ENCODE measurements at places on chromosomes 13 and 19.

- no peak for DNase-seq
These were observed 20.5 kb upstream of the CACNG8 start for GRCh38 chr19:53942001-53942786.

GRCh38 chr13:49046519-49046918, 70.8 kb downstream of the FNDC3A start:
- no peak for DNase-seq

DNA sequence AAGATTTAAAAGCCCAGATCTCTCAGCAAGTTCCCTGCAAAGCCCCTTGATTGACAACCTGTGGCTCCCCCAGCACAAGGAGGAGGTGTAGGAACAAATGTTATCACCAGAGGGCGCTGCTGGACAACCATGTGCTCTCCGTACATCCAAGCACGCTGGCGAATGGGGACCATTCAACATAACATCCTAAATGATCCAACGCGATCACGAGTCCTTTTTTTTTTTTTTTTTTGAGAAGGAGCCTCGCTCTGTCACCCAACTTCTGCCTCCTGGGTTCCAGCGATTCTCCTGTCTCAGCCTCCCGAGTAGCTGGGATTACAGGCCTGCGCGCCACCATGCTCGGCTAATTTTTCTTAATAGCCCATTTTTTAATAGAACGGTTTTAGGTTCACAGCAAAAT, 52.0 kb downstream of the NWD1 start:
- peak; percentile 92 for DNase-seq

DNA sequence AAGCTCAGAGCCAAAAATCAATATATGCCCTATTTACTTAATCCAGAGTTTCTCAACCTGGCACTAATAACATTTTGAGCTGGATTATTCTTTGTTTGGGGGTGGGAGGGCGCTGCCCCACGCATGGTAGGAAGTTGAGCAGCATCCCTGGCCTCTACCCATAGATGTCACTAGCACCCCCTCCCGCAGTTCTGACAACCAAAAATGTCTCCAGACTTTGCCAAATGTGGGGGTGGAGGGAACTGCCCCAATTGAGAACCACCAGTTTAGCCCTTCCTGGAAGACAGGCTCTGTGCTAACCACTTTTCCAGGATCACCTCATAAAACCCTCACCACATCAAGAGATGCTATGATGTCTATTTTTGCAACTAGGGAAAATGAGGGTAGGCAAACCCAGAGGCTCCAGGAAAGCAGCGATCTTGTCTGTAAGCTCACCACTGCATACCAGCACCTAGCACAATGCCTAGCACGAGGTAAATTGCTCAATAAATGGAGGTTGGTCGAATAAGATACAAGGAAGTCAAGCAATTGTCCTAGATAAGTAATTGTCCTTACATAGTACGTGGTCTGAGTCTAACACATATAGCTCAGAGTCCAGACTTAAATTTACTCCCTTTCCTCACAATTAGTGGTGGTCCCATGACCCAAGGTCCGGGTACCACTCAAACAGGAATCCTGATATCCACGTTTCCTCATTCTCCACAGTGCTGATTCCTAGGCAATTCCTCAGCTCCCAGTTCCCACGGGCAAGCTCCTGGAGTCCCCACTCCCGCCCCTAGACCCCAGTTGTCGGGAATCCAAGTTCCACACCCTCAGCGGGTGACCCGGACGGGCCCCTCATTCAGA, 892 bp downstream of the TRIR start:
- no peak for DNase-seq

GRCh38 chr13:25571237-25571636, 199.5 kb downstream of the ATP8A2 start:
- no peak for DNase-seq

- no peak for DNase-seq
These were observed 211.2 kb upstream of the EDNRB start for GRCh38 chr13:78129823-78130222.

DNA sequence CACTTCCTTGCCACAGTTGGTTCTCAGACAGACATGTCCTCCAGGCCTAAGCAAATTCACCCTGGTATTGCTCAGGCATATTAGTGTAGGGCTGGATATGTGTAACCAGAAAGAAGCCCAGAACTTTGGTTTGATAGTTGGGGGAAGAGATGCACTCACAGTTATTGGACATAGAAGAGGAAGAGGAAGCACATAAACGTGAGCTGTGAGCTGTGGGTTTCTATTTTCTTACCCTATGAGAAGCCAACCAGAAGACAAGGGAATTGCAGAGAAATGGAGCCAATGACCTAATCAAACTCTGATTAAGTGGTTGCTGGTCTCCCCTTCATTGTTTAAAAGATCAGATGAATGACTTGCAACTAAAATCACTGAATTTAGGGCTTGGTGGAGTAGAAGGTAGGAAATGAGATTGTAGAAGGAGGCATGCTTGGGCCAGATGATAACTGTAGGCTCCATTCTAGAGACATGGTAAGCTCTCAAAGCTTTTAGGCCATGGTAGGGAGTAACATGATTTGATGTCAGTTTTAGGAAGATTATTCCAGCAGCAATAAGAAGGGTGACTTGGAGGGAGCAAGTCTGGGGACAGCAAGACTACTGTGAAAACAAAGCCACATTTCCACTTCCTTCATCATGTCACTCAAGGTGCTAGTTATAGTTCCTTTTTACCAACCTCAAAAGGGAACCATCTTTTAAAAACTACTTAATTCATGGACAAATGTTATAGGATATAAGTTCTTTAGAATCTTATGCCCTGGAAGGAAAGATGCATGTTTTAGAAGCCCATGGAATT, 24.1 kb upstream of the WDFY2 start:
- no peak for DNase-seq

GRCh38 chr13:79194727-79195126, 211.3 kb downstream of the RBM26 start:
- DNase-seq = no peak

- no peak for DNase-seq
These were observed 213.5 kb downstream of the SLC7A1 start for GRCh38 chr13:29382021-29382420.

DNA sequence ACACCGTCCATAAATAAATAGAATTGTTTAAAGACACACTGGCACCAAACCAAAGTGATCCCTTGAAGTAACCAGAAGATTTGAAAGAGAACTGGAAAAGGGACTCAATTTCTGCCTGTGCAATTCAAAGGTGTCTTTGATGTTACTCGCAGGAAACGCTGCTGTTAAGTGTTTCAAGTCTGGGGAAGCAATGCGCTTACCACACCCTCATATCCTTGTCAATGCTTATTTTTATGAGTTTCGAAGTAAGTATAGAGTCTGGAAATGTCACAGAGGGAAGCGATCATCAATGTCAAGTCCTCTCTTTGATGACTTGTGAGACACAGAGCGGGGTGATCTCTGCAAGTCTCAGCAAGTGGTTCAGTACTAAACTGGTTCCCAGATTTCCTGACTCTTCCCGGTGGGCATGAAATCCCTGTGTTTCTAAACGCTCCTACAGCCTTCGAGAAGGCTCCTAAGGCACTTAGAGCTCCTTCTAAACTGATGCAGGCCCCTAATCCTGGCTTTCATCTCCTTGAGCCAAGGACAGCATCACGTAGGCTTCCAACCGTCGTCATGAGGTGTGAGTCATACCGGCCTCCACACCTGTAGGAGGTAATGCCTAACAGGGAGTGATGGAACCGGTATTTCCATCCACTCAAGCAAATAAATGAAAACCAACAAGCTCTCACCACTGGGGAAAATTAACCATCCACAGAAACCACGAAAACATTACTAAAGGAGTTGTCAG, 22.8 kb downstream of the SYDE1 start:
- DNase-seq = no peak

- no peak for DNase-seq
These were observed 1.1 kb upstream of the LRFN1 start for GRCh38 chr19:39321832-39322176.

- no peak for DNase-seq
These were observed 17.4 kb downstream of the CCDC70 start for GRCh38 chr13:51879133-51879532.

- DNase-seq = no peak
These were observed 14.8 kb downstream of the BRD4 start for GRCh38 chr19:15317392-15318071.
